ENCODE measurements at places on chromosomes 6 and 20.

DNA sequence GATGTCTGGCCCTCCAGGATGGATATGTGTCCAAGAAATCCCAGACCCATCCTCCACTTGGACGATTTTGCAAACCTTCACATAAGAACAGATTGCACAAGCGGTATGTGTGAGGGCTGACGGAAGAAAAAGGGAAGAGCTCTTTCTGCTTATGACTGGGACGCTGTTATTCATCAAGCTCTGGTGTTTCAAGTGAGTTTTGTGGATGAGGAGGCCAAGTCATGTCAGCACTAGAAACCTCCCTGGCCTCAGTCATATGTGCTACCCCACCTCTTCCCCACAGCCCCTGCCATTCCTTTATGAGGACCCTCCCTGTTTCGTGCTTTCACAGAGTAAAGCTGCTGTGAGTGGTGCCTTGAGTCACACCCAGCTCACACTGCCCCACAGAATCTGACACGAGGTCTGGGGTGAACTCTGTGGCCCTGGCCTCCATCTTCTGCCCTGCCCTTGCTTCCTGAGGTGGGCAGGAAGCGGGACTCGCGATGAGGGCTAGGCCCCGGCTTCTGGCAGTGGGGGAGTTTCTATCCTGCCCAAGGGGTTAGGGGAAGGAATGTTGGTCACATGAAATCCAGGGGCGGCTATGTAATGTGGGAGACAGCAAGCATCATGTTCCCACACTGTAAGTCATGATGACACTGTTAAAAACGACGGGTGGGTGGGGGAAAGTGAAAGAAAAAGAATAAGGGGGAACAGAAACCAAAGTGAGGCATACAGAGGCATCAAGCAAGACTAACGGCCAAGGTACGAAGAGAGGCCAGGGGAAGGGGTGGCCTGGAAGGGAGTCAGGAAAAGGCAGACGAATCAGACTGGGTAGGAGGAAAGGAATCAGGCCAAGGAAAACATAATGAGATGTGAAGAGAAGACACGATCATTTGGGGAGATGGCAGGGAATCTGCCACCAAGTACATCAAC is 78.1 kb downstream of the PRDM1 start:
- peak; percentile 92 for DNase-seq

- DNase-seq = no peak
Measured at GRCh38 chr6:24997231-24997630, 61.5 kb upstream of the RIPOR2 start.

GRCh38 chr6:33987531-33988021 is 158.3 kb downstream of the GRM4 start:
- no peak for DNase-seq

DNA sequence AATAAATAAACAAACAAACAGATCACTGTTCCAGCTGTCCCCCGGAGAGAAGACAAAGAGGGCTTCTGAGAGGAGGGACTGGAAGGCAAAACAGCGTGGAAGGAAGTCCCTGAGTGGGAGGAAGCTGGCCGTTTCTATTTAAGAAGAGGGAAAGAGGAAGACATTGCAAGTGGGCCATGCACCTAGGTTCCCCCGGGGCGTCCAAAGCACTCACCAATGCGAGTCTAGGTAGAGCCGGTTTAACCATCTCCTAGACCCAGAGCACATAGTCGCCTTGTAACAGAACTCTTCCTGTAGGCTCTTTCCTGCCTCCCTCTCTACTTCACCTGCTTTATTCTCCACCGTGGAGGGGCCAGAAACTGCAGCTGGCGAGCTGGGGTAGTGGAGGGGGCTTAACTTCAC is 158.4 kb downstream of the ZDHHC14 start:
- no peak for DNase-seq

DNA sequence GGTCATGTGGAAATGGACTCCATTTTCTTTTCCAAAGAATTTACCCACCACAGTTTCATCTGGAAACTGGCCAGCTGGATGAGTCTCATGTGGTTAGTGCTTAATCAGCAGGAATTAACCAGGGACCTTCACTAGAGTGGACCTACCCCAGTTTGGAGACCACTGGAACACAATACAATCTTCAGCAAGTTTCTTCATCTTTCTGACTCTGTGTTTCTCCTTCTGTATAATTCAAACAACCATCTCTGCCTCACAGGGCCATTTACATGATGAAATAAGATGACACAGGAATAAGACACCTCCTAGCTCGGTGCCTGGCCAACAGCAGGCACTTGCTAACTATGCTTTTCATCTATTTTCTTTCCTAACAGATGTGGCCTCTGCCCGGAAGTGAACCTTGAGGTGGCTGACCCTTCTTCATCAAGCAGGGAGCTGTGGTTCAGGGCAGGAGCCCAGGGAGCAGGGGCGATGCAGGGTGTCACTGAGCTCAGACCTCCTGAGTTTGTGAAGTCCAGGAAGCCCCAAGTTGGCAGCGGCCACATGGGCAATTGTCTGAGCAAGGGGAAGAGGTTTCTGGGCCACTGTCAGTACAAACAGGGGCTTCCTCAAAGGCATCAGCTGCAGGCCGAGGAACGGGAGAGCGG is 98.8 kb downstream of the SOD2 start:
- DNase-seq = peak; percentile 74

- no peak for DNase-seq
Measured at GRCh38 chr6:8389036-8389818, 46.1 kb downstream of the SLC35B3 start.

DNA sequence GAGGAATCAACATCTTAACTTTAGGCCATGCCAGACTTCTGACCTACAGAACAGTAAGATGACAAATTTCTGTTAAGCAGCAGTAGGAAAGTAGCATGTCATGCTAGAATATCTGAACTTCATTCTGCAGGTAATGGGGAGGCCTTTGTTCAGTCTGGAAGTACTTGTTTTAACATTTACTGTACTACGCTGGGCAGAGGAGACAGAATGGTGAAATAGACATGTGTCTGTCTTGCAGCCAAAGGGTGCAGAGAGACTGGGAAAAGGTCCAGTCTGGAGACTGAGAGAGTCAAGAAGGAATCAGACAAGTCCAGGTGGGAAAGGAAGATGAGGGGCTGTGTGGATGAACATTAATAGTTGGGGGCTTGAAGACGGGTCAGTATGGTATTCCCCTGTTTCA is 17.5 kb upstream of the ZBTB2 start:
- DNase-seq = no peak

DNA sequence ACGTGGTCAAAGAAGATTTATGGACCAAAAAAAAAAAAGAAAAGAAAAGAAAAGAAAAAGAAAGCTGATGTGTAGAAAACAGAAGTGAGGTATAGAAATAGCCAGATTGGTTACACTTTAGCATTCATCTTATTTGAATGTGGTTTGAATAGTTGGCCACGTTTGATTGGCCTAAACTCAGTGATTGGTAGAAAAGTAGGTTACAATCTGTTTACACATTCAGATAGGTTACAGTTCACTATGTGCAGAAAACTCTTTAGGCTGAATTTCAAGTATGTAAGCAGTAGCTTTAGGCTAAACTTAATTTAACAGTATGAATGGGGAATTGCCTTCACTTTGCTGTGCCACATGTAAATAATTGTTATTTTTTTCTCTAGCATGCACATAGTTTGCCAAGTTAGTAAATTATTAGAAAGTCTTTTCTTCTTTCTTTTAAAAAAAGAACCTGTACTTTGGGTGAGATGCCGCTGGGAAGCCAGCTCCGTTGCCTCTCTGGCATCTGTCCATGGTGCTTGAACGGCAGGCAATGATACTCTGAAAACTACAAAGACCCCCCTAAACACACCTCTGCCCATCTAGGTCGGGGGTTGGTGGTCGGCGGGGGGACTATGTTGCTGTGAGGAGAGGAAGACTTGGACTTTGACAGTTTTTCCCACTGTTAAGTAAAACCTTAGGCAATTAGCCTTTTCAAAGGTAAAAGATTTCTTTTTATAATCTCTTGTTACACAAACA is 173.0 kb downstream of the AIG1 start:
- peak; percentile 15 for DNase-seq

GRCh38 chr20:61925555-61926252 is 140.0 kb downstream of the TAF4 start:
- DNase-seq = peak; percentile 7

- DNase-seq = peak; percentile 30
Measured at GRCh38 chr6:130513770-130514169, 148.0 kb downstream of the TMEM200A start.
